T1000 (cell line): ENCODE measurements at places on chromosomes 13 and 19.

DNA sequence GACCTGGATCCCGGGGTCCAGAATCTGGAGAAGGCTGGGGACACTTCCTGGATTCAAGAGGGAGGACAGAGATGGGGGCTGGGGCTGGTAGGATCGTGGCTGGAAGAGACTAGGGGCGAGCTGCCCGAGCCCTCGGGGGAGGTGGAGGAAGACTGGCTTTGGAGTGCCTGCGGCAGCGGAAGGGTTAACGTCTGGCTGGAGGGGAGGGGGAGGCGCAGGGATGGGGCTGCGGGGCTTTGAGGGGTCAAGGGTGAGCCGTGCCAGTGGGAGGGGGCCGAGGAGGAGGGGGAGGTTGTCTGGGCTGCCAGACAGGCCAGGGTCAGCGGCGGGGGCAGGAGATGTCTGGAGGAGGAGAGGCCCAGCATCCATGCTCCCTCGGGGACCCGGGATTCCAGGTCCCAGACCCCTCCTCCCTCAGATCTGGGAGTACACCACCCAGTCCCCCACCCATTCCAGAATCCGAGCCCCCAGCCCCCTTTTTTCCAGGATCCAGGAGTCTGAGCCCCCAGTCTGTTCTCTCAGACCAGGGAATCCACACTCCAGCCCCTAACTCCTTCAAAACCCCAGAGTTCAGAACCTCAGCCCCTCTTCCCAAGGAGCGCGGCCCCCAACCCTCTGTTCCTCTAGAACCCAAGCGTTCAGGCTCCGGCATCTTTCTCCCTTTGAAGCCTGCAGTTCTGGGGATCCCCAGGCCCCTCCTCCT, 3.2 kb upstream of the SPACA6 start:
- DNase-seq = no peak

- DNase-seq = no peak
Observed at GRCh38 chr19:14361824-14362223, 19.4 kb upstream of the ADGRE5 start.

DNA sequence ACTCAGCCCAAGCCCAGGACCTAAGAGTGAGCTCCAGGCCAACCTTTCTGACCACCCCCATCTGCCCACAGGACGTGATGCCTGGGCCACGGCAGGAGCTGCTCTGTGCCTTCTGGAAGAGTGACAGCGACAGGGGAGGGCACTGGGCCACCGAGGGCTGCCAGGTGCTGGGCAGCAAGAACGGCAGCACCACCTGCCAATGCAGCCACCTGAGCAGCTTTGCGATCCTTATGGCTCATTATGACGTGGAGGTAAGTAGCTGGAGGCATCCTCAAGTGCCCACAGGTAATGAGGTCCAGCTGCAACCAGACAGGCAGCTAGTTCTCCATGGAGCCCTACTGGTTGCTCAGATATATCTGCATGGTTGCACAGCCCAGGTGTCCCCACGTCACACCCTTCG, 14.8 kb downstream of the DDX39A start:
- no peak for DNase-seq

GRCh38 chr19:41941410-41942202, 13.4 kb upstream of the ERFL start:
- DNase-seq = no peak

DNA sequence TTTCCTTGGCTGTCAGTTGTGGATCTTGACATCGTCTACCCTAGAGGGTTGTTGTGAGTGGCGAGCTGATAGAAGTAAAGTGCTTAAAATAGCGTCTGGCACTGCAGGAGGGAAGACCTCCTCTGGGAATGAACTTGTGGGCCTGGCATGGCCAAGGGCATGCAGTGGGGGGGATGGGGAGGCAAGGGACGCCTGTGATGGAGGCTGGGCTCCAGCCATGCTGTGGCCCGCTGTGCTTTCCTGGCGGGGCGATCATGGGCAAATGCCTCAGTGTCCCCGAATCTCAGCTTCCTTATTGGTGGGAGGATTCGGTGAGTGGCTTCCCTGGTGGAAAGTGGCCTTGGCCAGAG, 10.7 kb downstream of the CARM1 start:
- no peak for DNase-seq

DNA sequence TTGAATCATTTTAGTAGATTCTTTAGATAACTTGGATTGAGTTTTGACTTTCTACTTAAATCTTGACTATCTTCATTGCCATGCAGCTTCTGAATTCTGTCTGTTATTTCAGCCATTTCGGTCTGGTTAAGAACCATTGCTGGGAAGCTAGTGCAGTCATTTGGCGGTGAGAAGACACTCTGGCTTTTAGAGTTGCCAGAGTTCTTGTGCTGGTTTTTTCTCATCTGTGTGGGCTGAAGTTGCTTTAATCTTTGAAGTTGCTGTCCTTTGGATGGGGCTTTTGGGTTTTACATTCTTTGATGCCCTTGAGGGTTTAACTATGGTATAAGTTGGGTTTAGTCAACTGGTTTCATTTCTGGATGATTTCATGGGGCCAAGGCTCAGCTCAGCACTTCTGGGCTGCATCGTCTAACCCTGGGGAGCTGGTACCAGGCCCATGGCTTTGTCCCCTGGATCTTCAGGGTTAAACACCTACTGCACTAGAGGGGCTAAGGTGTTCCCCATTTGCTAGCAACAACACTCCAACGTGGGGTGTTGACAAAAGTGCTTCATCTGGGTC, 10.0 kb upstream of the IGFL2 start:
- DNase-seq = no peak

DNA sequence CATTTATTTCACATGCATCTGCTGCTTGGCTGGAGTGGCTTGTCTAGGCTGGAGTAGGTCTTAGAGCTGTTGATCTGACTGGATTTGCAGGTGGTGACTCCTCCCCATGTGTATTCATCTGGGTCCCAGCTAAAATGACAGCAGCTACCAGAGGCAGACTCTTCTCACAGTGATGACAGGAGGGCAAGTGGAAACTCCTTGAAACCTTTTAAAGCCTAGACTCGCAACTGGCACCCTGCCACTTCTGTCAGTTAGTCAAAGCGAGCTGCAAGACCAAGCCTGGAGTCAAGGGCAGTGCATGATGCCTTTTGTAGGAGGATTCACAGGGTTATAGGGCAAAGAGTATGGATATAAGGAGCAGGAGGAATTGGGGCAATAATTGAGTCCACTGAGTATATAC, 65.2 kb downstream of the TEX26 start:
- DNase-seq = no peak

- no peak for DNase-seq
Observed at GRCh38 chr19:16319481-16319880, 5.1 kb upstream of the KLF2 start.

DNA sequence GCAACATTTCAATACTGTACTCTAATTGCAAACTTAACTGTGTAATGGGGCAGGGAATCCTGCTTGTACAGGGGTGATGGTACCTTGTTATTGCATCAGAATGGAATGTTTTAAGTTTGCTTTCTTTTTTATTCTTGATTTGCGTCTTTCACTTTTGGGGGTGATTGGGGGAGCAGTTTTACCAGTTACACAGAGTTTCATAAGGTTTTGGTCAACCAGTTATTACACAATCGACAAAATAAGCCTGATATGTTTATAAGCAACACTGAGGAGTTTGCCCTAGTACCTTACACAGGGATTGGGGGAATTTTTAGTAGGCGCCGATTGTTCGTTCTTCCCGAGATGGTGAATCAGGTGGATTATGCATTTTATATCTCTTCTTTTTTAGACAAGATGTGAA, 2.7 kb downstream of the KLF5 start:
- no peak for DNase-seq

DNA sequence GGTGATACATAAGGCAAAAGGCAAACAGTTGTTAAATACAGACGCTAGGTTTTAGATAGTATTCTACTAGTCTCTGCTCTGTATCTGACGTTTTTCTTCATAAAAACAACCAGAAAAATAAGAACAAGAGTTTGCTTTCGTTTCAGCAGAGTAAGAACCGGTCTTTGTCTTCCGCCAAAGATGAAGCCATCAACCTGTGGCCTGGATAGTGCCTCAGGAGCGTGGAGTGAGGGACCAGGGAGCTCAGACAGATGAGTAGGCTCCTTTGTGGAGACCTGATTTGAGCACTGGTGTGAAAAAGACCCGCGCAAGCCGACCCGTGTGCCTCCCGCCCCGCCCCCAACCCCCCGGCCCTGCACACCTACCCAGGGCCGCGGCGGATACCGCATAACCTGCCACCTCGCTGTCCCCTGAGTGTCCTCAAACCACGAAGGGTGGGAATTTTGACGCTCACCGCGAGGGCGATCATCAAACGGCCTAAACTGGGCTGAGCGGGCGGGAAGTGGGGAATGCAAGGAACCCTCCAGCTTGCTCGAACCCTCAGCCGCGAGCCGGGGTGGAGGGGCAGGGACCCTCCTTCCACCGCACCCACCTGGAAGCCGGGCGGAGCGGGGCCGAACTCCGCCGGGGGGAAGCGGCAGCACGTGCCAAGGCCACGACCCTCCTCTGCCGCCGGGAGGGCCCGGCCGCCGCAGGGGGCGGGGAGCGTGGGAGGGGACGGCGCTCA, 866 bp upstream of the LMO7 start:
- DNase-seq = no peak

GRCh38 chr13:111536075-111536642, 215.7 kb downstream of the TEX29 start:
- no peak for DNase-seq

DNA sequence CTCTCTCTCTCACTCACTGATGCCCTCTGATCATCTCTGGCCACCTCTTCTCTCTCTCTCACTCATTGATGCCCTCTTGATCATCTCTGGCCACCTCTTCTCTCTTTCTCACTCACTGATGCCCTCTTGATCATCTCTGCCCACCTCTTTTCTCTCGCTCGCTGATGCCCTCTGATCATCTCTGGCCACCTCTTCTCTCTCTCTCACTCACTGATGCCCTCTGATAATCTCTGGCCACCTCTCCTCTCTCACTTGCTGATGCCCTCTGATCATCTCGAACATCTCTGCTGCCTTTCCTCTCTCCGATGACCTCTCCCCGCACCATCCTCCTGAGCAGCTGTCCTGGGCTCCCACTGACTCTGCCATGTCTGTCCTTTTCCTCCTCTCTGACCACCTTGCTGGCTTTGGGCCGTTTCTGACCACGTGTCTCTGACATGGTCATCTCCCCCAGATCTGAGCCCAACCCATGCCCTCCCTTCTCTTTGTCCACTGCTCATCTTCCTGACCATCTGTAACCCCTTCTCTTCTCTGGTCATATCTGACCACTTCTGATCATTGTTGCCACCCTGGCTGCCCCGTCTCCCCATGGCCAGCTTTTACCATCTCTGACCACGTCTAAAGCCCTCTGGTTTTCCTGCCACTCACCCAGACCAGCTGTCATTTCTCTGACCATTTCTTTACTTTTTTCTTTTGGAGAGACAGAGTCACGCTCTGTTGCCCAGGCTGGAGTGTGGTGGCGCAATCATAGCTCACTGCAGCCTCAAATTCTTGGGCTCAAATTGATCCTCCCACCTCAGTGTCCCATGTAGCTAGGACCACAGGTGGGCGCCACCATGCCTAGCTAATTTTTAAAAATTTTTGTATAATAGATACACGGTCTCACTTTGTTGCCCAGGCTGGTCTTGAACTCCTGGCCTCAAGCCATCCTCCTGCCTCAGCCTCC, 2.4 kb downstream of the LRFN3 start:
- no peak for DNase-seq

GRCh38 chr13:33015791-33016323, 366 bp upstream of the KL start:
- no peak for DNase-seq

- DNase-seq = no peak
Observed at GRCh38 chr13:22017226-22017625, 346.4 kb downstream of the FGF9 start.

DNA sequence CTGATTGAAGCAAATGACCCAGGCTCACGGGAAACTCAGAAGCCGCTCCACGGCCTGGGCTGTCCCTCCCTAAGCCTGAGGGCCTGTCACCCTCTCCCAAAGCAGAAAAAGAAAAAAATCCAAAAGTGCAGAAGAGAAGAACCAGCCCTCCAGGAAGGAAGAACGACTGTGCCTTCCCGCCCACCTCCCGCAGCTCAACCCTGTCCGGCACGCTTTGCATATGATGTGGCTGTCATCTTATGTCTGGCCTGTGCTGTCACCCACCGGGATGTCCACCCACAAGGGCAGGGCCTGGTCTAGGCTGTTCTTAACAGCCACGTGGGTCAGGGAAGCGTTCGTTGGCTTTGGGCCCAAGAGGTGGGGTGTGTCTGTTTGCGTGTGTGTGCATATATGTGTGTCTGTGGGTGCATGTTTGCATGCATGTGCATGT, 13.7 kb downstream of the ZBTB7A start:
- no peak for DNase-seq

GRCh38 chr13:47932950-47933923, 67.8 kb downstream of the SUCLA2 start:
- DNase-seq = no peak

GRCh38 chr19:48683349-48683748, 10.5 kb upstream of the NTN5 start:
- DNase-seq = no peak

DNA sequence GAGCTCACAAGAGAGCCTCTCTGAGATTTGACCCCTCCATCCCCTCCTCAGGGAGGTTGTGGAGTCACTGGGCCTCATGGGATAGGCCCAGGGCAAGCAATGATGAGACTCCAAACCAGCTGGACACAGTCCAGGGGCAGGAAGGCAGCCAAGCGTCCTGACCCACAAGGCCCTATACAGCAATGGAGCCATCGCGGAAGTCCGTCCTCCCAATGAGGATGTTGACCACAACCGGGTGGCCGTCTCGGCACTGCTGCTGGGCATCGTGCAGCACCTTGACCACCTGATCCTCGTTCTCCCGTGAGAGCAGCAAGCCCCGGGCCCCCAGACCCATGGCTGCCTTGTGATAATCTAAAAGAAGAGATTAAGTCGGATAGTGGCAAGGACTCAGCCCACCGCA, 7.9 kb downstream of the SYDE1 start:
- DNase-seq = no peak
